Cardiac muscle cell (in vitro differentiated cells and primary cell): ENCODE measurements at places on chromosomes 3 and 15. TPM values are rescaled to one million over a fixed set of nuclear protein-coding genes. Genes with fewer than 3 reads are reported as not detected.
A peak's percentile ranks its signal among the peaks of the same experiment; 100 is the strongest.

DISP2 gene
- 0.15 and 0.21 TPM in 2 replicates for total RNA-seq

GRCh38 chr3:119245778-119246177 is 5.1 kb upstream of the B4GALT4 start:
- H3K4me1 ChIP-seq: no peaks in the 10 kb centered on the region
- no peak overlapping the region for H3K4me3 ChIP-seq
- H3K36me3 ChIP-seq: no peaks in the 10 kb centered on the region
- DNase-seq: peak; percentile 9
- peak overlapping the region; percentile 30 for H3K27ac ChIP-seq

GRCh38 chr15:38263996-38264395 is 11.4 kb downstream of the SPRED1 start:
- H3K27ac ChIP-seq: no peak overlapping the region
- no peaks in the 10 kb centered on the region for H3K4me1 ChIP-seq
- no peaks in the 10 kb centered on the region for H3K27me3 ChIP-seq
- DNase-seq: no peak

GRCh38 chr15:69692342-69692741 is 239.7 kb downstream of the RPLP1 start:
- no peak for DNase-seq
- no peaks in the 10 kb centered on the region for H3K4me1 ChIP-seq
- H3K27ac ChIP-seq: no peak overlapping the region
- peaks cover 3% of the 10 kb centered on the region for H3K27me3 ChIP-seq
- H3K4me3 ChIP-seq: no peak overlapping the region

DNA sequence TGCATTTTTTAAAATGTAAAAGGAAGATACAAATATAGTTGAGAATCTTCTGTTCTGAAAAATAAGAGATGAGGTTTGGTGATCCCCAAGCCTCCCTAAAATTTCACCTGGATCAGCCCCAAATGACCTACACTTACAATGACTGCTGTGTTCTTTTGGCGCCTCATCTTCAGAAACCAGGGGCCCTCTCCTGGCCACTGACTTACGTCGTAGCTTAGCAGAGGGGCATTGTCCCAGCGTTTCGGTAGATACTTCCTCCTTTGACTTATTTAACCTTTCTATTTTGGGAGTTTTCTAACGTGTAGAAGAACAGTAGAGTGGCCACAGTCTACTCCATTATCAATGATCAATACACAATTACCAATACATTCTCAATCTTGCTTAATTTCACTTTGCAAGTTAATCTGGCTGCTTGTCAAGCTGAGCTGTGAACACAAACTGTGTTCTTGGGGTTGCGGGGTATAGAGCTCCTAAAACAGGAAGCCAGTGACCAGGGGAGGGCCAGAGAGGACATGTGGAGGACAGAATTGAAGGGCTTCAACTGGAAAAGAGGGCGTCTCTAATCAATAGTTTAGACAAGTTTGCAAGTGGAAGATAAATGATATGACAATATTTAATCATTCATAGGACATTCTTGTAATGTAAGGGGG is 419.5 kb downstream of the LPP start:
- H3K27ac ChIP-seq: no peak overlapping the region
- no peaks in the 10 kb centered on the region for H3K36me3 ChIP-seq
- no peaks in the 10 kb centered on the region for H3K27me3 ChIP-seq
- no peak overlapping the region for H3K4me3 ChIP-seq
- H3K4me1 ChIP-seq: no peaks in the 10 kb centered on the region

DNA sequence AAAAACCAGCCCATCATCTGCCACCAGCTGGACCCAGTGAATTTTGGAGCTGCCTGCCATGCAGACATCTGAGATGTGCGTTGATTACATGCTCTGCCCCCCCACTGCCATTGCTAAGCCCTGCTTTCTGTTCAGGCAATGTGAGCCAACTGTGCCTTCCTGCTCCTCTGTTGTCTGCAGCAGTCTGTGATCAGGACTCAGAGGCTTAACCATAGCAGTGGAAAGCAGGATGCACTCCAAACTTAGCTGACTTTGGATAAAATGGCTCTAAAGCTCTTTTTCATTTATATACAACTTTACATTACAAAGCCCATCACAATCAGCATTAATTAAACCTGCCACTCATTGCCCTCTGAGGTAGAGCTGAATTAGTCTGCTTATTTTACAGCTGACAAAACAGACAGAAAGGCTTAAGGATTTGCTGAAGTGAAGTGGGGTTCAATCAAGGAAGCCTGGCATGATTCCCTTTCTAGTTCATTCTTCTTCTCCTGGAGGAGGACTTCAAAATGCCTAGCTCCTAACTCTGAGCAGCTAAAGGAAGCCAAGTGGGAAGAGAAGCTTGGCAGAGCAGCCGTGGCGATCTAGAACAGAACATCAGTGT is 15.7 kb upstream of the RPS27L start:
- no peaks in the 10 kb centered on the region for H3K27me3 ChIP-seq
- H3K36me3 ChIP-seq: no peaks in the 10 kb centered on the region
- H3K4me1 ChIP-seq: no peaks in the 10 kb centered on the region
- H3K27ac ChIP-seq: no peak overlapping the region
- no peak overlapping the region for H3K4me3 ChIP-seq

GRCh38 chr15:38148471-38148870 is 104.2 kb upstream of the SPRED1 start:
- H3K27ac ChIP-seq: no peak overlapping the region
- no peak overlapping the region for H3K4me3 ChIP-seq
- H3K4me1 ChIP-seq: no peaks in the 10 kb centered on the region
- no peak for DNase-seq
- H3K36me3 ChIP-seq: no peaks in the 10 kb centered on the region
